HCT116 (cell line): ENCODE measurements at places on chromosomes 5 and 9. TPM values are rescaled to one million over a fixed set of nuclear protein-coding genes. Genes with fewer than 3 reads are reported as not detected.

DNA sequence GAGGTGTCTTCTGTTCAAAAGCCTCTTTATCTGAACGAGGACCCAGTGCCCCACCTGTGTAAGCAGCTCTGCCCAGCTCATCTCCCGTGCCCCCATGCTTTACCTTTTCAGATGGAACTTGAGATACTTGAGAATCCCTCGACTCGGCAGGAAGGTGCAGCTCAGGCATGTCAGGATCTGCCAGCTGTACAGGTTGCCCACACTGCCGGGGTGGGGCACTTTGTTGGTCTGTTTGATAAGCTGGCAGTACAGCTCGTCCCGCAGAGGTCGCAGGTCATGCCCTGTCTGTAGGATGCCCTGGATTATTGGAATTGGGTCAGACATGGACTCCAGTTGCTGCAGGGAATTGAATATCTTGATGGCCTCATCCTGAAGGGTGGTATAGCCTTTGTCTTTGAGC lies 58.0 kb upstream of the RETREG1 start:
- no peak for DNase-seq

DNA sequence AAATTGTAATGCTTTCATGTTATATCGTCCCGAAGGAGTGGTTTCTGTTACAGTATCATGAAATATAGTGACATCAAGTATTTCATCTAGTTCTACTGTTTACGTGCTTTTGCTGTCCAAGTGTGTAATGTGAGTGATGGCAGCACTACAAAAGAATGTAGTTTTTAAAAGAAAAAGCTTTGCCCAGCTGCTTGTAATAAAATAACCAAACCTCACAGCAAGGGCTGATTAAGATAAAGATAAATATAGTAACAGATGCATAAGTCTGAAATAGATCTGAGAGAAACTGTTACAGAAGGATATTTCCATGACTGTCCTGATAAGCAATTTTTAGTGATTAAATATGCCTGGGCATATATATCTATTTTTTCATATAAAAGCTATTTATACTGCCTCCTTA lies 106.4 kb downstream of the AUH start:
- DNase-seq = no peak

PCDHA3 gene
- not detected for total RNA-seq

ANKRD34B gene
- not detected for total RNA-seq

ADRB2 gene
- total RNA-seq = 0.25 TPM

GMCL2 gene
- total RNA-seq = not detected

C5orf34 gene
- 4.8 TPM for total RNA-seq

DNA sequence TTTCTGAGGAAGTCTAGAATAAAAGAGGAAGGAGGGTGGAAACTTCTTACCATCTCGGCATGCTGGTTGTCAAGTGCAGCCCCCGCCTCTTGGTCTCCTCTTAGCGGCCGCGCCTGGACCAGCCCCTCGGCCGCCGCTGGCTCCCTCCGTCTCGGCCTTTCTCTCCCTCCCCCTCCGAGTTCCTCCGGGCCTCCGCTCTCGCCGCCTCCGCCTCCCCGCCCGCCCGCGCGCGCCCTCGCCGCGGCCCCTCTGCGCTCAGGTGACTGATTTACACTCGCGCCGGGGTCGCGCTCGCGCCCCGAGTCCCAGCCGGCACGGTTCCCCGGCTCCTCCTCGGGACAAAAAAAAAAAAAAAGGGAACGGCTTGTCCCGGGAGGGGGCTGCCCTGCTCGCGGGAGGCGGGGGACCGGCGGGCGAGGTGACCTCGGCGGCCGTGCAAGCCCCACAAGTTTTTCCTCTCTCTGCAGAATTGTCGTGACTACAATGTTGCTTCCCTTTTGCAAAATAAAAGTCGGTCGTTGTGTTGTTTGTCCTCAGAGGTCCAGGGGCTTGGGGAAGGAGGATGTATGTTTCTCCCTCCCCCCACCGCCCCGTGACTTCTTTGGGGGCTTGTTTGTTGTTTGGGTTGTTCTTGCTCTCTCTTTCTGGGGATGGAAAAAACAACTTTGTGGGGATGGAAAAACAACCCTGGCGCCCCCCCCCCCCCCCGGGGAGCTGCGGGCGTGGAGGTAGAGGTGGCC lies at the start of gene BNC2:
Gene BNC2 (minus strand): TSS at position 75 of the 740 bp plus-strand sequence. CDS start 22 bp downstream, at position 53.
- no peak for DNase-seq

- DNase-seq = no peak
Measured at GRCh38 chr5:66867618-66868322, 271.6 kb downstream of the MAST4 start.

DNA sequence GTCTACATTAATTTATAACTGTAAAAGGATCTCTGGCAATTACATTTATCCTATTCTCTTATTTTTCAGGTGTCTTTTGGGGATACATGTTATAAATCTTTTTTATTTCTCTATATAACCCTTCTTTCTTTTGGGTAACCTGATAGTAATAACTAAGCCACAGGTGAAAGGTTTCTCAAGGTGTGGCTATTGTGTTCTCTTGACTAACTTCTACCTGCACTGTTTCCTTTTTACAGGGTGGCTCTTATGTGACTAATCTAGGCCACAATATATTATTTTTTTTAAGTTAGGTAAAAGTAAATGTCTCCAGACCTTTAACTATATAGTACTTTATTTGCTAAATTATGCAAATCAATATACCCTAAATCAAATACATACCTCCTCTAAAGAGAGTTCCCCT lies 193.2 kb downstream of the EFNA5 start:
- no peak for DNase-seq

FBLL1 gene
- total RNA-seq = 0.15 TPM

DNA sequence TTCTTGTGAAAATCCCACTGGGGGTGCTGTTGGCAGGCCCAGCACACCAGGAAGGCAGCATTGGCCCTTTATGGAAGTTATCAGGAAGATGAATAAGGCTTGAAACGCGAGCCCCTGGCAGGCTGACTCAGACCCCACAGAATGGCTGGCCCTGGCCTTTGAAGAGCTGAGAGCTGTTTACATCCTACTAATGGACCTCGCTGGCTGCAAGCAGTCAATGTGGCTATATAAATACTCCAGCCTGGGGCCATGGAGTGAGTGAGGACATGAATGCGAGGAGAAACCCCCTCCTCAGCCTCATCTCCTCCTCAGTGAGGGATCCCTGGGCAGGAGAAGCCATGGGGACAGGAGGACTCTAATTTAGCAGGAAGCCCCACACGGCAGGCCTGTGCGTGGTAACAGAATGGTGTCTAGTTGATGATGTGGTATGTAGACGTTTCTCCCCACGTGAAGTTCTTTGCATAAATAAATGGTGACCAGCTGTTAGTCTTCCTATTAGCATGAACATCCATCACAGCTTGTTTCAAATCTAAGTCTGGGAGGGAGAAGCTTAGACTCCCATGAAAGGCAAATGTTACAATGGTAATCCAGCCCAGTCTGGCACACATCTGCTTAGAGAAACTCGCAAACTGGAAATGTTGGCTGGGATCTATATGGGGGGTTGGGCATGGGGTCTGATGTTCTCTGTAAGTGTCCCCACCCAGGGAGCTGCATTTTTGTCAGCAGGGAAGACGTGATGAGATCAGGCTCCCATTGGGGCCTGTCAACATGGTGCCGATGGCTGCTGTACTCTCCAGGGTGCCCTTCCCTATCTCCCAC lies 175.1 kb upstream of the PITX1 start:
- DNase-seq = peak; percentile 68

DNA sequence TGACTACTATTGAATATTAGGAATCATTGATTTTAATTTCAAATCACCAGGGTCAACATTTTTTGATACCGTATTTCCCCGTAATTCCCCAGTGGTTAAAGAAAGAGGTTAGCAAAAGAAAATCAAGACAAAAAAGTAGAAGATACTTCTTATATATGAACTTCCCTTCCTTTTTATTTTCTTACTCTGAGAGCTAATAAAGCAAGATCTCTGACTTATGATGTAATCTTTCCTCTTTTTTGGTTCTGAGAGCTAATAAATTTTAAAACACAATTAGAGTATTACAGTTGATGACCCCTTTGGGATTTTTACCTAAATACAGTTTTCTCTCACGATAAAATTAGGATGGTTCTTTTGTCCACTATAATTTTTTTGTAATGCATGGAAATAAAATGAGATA lies 9.2 kb upstream of the FYB1 start:
- no peak for DNase-seq

GRXCR2 gene
- not detected for total RNA-seq

SLC22A5 gene
- total RNA-seq = 9.9 TPM

GRCh38 chr5:61991866-61992265 lies 314.1 kb upstream of the KIF2A start:
- no peak for DNase-seq

SHLD3 gene
- 2.8 TPM for total RNA-seq

- DNase-seq = no peak
Measured at GRCh38 chr5:137604348-137605095, 105.4 kb upstream of the SPOCK1 start.
